Cerebellar cortex (tissue), 1 donor: ENCODE measurements at places on chromosomes 12 and 14.

- no peak for DNase-seq
Observed at GRCh38 chr12:49720214-49720613, 13.0 kb upstream of the FMNL3 start.

DNA sequence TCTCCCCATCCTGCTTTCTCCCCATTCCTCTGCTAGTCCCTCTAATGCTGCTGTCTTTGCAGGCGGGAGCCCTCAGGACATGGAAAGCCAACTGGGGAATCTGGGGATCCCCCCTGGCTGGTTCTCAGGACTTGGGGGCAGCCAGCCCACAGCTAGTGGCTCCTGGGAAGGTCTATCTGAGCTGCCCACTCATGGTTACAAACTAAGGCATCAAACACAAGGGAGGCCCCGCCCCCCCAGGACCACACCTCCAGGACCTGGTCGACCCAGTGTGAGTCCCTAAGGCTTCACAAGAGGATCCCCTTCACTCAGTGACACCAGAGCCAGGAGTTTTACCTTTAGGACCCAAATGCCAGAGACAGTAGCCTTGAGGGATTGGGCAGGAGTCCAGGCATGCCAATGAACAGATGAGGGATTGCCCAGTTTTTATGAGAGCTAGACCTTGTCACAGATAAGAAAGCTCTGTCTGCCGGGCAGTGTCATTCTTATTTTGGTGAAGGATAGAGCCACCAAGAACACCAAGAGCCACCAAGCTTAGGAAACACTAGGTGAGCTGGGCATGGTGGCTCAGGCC is 8.0 kb upstream of the CPNE6 start:
- DNase-seq = no peak

DNA sequence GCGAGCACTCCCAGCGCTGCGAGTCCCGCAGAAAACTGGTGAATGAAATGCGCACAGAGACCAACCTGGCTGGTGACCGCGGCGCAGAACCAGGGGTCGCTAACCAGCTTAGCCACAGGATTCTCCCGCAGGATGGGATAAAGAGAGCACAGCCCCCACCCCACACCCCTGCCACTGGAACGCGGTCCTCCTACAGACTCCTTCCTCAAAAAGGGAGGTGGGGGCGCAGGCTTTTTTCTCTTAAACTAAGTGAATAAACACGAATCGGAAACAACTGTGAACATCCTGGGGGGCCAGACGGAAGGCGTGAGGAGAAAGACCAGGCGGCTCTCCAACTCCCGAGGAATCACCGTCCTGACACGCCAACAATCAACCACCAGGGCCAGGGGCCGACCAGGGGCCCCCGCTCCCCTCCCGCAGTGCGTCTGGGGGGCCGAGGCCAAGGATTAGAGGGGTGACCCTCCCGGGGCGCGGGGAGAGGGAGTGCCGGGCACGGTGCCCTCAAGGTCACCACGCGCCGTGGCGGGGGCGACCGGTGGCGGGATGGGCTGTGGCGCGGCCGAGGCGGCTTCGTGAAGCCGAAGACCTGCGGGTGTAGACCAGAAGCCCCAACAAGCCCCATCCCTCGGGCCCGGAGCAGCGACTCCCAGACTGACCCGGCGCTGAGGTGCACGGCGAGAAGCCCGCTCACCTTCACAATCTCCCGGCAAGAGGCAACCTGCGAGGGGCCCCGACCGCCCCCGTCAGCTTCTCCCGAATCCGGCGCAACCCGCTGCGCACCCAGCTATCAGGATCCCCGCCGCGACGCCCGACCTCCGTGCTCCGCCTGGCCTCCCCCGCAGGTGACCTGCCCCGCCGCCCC is 704 bp downstream of the ATP2B1 start:
- DNase-seq = no peak

DNA sequence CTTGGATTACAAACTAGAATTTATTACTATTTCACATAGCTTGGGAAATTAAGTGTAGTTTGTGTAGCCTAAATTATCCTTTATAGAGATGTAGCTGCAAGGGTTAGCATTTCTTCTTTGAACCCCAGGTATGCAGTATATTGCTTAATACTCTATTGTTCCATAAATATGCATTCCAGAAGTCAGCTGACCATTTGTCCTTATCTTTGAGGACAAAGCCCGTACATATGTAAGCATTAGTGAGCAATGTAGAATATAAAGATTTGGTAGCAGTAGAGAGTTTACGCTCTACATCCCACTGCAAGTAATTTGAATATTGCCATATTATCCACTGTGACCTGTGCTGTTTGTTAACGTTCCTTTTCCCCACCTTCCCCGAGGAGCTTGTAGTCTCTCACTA is 26.9 kb downstream of the PPM1A start:
- DNase-seq = no peak

GRCh38 chr12:106673141-106673540 is 90.3 kb downstream of the RFX4 start:
- no peak for DNase-seq
